ENCODE measurements at places on chromosomes 7 and 10.
A peak's percentile ranks its signal among the peaks of the same experiment; 100 is the strongest.

DNA sequence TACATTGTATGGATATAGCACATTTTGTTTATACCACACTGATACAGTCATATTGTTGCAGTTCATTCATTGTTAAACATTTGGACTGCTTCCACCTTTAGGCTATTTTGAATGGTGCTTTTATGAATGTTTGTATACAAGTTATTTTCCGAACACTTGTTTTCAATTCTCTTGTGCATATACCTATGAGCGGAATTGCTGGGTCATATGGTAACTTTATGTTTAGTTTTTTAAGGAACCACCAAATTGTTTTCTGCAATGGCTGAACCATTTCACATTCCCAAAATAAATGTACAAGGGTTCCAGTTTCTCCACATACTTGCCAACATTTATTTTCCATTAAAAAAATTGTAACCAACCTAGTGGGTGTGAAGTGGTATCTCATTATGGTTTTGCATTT lies 4.0 kb upstream of the EXOC4 start:
- DNase-seq, result no peak

- DNase-seq, result no peak
Observed at GRCh38 chr10:28554952-28555351, 22.0 kb downstream of the WAC start.

- DNase-seq, result no peak
Observed at GRCh38 chr10:6600224-6600987, 20.3 kb upstream of the PRKCQ start.

GRCh38 chr7:122166740-122167139 lies 22.7 kb upstream of the AASS start:
- peak; percentile 73 for DNase-seq

DNA sequence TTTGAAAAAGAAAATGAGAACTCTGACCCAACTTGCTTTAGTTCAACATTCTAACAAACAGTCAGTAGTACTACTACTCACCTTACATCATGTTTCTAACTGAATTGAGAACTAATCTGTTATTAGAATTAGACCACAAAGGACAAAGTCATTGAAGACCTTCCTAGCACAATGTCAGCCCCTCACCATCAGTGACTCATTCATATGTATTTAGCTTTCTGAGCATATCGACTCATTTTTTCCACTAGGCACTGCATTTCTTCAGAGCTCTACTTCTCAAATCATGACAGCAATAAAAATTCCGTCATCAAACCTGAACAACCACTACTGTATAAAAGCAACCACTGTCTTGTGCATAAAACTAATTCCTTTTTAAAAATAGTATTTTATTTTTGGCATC lies 4.4 kb upstream of the LRRN3 start:
- DNase-seq, result no peak

DNA sequence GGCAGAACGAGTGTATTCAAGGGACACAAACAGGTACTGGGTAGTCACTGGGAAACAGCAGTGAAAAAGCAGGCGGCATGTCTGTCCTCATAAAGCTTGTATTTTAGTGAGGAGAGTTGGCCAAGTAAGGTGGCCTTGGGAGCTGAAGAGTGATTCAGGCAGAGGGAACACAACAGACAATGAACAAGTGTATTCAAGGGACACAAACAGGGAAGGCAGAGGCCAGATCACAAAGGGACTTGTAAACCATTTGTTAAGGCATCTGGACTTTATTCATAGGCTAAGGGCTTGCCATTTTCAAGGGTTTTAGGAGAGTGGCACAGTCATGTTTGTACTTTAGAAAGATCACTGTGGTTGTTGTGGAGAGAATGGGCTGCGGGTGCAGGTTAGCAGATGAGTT lies 49.0 kb downstream of the LRMDA start:
- DNase-seq, result no peak

- DNase-seq, result no peak
Observed at GRCh38 chr7:36273836-36274235, 115.8 kb upstream of the ANLN start.

GRCh38 chr10:110323503-110323902 lies 18.8 kb upstream of the SMNDC1 start:
- DNase-seq, result no peak

DNA sequence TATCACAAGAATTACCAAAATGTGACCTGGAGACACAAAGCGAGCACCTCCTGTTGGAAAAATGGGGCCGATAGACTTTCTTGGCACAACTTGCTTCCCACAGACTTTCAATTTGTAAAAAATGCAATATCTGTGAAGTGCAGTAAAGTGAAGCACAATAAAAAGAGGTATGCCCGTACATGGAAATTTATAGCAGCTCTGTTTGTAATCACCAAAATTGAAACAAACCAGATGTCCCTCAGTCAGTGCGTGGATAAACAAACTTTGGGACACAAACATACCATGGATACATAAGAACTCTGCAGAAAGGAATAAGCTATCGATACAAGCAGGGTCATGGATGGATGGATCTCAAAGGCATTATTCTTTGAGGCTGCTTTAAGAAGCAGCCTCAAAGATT lies 33.6 kb downstream of the ARID5B start:
- no peak for DNase-seq

All from retinal pigment epithelial cell (primary cell).